ENCODE measurements at places on chromosomes 1 and 21.

DNA sequence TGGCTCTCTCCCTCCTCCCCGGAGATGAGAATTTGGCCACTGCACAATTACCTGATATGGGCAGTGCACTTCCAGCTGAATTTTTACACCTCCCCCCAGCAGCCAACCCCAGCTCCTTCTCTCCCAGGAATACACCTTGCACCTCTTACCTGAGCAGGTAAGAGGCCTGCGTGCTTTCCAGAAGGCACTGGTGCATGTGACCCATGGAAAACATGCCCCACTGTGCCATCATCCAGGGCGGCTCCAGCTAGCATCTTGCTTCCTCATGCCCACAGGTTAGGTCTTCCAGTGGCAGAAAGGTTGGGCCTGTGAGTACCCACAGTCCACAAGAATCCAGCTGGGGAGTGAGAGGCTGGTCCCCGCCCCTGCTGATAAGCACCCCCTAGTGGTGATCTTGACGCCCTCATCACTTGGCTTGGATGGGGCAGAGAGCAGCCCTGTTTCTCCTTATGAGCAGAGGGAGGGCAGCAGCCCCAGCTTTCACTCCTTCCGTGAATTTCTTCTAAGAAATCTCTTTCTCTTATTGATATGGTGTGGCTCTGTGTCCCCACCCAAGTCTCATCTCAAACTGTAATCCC lies 57.8 kb downstream of the EDARADD start:
- no peak for DNase-seq

- DNase-seq = no peak
Observed at GRCh38 chr1:94677714-94678113, 136.2 kb upstream of the F3 start.

- no peak for DNase-seq
Observed at GRCh38 chr1:225972344-225973152, 26.6 kb downstream of the SDE2 start.

DNA sequence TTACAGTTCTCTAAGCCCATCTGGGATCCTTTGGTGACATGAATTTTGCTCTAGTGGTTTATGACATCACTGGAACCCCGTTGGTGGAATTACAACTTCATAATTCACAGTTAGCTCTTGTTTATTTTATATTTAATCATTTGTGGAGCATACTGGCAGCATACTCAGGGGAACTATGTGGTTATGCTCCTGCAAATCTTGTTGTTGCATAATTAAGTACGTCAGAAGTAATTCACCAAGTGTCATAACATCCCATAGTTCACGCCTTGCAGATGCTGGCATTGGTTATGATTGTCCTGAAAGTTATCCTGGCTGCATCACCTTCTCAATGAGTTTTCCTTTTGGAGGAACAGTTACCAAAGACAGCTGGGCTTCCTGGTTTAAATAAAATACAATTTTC lies 16.5 kb downstream of the PRRX1 start:
- no peak for DNase-seq

DNA sequence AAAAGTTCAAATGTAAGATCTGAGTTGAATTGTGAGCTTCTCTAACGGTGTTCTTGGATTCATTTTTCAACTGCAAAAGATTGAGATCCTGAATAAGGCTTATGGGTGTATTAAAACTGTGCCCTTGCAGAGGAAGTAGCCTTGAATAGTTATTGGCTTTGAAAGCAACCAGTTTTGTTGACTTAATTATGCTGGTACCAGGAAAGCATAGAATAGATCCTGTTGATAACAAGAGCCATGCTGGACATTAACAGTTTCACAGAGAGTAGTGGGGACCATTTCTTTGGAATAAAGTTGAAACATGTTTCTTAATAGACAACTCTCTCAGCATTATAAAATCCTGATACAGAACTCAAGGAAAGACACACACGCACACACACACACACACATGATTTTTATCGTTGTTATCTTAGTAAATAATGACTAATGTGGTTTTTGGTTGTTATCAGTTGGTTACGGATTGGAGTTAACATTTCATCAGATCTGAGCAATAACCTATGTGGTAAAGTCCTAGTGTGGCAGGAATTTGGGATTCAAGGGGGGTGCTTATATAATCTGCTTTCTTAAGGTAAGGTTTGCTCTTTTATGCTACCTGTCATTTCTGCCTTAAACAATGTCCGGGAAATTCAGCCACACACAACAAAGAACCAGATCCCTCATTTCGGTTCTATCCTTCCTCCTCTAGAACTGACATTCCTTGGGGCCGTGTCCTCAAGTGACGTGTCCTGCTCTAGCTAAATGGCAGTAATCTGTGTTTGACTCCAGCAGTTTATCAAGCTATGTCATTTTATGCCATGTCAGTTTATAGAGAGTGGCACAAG lies 330.9 kb downstream of the CHRM3 start:
- no peak for DNase-seq

- no peak for DNase-seq
Observed at GRCh38 chr1:9340172-9340854, 47.6 kb downstream of the SPSB1 start.

- no peak for DNase-seq
Observed at GRCh38 chr1:24896176-24896575, 33.9 kb downstream of the RUNX3 start.

DNA sequence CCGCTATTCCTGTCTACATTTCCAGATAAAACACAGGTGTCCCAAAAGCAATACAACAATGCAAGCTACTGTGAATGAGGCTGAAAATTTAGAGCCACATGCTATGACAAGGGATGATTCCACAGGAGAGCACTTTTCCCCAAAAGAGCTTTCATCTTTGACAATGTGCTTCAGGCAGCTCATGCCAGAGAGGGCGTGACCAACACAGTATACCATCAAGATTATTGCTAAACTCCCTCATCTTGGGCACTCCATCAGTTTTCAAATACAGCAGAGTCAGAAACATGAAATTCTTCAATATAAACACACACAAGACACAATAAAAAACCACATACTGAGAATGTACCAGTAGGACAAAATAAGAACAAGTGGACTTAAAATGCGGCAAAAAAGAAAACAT lies 6.7 kb downstream of the GON4L start:
- DNase-seq = no peak

DNA sequence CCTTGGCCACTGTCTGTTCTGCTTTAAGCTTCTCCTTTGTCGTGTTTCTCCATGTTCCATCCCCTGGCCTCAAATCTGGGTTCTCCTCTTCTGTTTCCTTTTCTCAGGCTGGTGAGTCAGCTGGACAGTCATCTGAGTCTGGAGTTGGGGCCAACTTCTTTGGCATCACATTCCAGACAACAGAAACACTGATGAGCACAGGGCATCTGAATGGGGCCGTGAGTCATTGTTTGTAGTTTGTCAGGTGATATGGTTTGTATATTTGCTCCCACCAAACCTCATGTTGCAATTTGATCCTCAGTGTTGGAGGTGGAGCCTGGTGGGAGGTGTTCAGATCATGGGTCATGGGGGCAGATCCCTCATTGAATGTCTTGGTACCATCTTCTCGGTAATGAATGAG lies 14.3 kb upstream of the OLIG2 start:
- DNase-seq = no peak

- DNase-seq = peak; percentile 20
Observed at GRCh38 chr1:23019863-23020625, 776 bp downstream of the KDM1A start.

DNA sequence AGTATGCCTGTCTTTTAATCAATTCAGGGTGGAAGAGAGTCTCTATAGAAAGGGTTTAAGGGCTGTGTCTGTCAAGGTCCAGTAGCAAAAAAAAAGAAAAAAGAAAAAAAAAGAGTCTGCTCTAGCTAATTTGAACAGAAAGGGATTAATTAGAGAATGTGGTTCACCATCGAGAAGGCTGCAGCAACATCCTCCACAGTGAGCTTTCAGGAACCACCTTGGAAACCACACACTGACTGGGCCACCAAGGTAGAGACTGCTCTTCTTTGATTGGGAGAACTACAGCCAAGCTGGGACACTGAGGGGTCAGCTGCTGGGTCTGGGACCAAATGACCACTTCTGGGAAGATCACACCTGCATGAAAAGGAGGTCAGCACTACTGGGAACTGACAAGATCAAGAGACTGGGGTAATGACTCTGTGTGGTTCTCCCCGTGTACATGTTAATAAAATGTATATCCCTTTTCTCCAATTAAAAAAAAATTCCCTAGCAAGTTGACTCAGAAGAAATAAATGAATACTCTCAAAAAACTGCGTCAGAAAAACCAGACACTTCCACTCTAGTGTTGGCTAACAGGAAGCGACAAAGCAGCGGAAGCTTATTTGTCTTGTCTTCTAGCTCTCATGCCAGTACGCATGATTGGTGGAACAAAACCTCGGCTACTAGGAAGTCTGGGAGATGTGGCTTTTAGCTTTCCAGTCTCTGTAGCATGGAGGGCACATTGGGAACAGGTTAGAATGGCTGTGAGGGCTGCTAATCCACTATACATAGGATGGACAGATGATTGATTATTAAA lies 60.0 kb upstream of the IVNS1ABP start:
- no peak for DNase-seq

GRCh38 chr1:241219449-241219848 lies 137.6 kb downstream of the RGS7 start:
- DNase-seq = no peak

GRCh38 chr1:30879940-30880677 lies 28.4 kb downstream of the SDC3 start:
- DNase-seq = no peak

- no peak for DNase-seq
Observed at GRCh38 chr1:110513511-110513910, 5.5 kb downstream of the KCNA10 start.

- no peak for DNase-seq
Observed at GRCh38 chr1:109923131-109923945, 12.7 kb downstream of the CSF1 start.

DNA sequence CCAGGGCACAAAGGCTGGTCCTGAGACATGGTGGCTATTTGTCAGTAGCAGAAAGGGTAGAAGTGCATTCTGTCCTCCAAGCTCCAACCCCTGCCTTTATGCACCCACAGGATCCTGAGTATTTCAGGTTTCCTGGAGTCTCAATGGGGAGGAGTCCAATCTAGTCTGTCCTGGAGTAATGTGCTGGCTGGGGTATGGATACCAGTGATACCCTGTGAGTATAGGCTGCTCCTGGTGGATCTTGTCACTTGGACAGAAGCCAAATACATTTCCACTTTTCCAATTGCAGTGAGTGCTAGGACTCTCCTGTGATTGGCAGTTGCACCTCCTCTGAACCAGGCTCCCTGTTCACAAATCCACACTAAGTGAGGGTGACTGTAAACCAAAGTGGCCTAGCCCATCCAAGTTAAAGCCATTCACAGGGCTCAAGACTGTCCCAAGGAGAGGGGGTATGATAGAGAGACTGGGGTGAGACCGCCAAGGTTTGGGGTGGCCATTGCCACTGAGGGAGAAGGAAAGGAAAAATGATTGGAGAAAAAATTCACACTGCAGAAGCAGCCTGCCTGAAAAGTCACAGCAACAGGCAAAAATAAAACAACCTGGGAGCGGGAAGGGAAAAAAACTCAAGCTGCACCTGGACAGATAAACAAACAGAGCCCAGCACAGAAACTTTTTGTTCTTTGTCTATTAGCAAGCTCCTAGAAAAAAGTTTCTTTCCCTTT lies 163.4 kb upstream of the ETV3 start:
- no peak for DNase-seq

DNA sequence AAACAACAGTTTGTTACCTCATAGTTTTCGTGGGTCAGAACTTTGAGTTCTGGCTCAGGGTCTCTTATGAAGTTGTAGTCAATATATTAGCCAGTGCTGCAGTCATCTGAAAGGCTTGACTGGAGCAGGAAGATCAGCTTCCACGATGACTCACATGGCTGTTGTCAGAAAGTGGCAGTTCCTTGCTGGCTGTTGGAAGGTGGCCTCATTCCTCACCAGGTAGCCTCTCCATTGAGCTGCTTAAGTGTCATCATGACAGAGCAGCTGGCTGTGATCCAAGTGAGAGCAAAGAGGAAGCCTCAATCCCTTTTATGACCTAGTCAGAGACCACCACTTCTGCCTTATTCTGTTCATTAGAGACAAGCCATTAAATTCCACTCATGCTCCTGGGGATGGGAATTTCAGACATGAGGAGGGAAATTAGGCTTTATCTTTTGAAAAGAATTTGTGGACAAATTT lies 5.6 kb downstream of the OSBPL9 start:
- DNase-seq = no peak

GRCh38 chr1:29708796-29709703 lies 472.7 kb downstream of the PTPRU start:
- DNase-seq = no peak

- DNase-seq = no peak
Observed at GRCh38 chr1:205355075-205355453, 1.7 kb downstream of the KLHDC8A start.
